ENCODE measurements at places on chromosomes 13 and 19. TPM values are rescaled to one million over a fixed set of nuclear protein-coding genes. Genes with fewer than 3 reads are reported as not detected.
A peak's percentile ranks its signal among the peaks of the same experiment; 100 is the strongest.

The ZNF615 gene
- 5.4 TPM for total RNA-seq

The FGF14 gene
- total RNA-seq: 2.4 TPM

DNA sequence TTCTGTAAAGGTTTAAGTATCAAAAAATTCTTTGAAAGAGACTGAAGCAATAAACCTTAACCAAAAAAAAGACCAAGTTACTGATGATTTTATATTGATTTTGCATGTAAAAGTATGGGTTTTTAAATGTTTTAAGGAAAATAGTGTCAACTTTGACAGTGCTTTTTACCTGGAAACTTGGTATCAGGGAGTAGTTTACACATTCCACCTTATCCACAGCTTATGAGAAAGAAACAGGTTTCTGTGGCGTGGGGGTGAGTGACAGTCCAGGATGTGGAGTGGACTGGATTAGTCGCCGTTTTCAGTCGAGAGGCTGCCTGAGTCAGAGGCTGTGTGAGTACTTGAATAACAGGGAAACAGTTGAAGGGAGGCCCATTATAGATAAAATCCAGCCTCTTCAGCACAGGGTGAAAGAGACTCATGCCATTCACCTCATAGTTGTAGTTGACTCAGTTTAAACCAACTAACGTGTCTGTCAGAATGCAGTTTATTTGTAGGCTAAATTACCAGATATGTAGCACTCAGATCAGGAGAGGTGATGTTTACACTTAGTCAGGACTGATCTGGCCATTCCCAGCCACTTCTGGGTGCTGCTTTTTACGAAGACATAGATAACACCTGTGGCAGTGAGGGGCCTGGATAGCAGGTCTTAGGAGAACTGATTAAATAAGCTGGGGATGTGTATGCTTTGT is 595 bp upstream of the GPR183 start:
- peak; percentile 94 for DNase-seq

The KLK3 gene
- total RNA-seq: not detected

The OR7A5 gene
- total RNA-seq: not detected

DNA sequence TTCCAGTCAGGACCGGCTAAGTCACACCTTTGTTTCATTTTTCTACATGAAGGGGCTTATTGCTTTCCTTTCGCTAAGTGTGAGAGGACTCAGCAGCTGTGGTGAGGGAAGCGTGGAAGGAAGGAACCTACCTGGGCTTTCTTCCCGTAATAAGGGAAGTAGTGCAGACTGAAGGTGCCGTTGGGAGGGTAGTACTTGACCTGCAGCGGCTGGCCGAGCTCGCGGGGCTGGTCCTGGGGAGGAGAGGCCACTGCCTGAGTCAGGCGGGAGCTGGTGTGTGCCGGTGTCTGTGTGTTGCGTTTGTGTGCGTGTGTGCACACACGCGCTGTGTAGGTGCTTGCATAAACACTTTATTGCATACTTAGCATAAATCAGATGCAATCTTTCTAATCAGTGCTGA is 7.7 kb downstream of the ATP4B start:
- DNase-seq: no peak
